ENCODE measurements at places on chromosomes 11 and 22.

DNA sequence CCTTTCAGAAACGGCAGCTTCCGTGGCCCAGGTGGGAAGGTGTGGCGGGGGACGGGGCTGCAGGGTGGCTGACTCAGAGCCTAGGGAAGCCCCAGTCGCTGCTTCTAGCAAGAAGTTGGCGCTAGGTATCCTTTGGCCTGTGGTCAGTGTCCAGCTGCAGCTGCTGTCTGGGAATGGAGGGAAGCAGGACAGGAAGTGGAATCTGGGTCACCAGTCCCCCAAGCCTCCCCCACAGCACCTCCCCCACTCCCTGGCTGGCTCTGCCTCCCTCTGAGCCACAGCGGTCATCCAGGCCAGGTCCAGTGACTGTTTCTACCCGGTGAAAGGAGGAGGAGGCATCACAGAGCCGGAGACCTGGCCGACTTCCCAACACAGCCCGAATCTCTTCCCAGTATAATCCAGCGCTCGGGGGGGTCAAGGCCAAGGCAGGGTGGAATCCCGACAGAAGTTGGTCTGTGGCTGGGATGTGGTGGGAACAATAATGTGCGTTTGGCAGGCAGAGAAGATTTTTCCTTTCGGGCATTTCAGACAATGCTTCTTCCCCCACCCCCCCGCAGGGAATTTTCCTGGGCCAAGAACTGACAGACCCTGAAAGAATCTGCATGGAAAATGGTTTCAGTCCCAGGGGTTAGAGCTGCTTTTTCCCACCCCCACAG, 45.1 kb downstream of the C11orf96 start:
- DNase-seq: no peak

DNA sequence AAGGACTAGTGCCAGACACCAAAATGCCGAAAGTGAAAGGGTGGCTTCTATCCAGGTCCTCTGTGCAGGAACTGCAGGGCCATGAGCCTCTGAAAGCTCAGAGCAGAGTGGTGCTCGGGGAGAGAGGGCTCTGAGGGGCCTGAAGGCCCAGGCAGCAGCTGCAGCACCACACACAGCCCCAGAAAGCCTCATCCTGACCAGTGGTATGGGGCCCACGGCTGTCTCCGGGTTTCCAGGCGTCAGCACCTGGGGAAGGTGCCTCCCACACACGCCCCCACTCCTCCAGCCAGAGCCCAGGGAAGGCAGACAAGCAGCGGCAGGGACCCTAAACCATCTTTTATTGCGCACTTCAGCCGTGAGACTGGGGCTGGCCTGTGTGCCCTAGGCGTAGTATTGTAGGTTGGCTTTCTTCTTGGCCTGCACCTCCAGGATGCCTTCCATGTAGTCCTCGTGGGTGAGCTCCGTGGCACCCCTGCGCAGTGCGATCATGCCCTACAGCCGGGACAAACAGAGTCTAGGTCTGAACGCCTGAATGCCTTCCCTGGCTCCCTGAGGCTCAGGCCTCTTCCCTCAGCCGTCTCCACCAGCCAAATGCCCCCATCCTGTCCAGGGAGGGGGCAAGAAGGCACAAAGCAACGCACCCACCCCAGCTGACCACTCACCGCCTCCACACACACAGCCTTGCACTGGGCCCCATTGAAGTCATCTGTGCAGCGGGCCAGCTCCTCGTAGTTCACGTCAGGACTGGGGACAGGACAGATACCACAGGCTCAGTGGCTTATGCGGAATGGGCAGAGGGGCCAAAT, 7.6 kb downstream of the PSMC3 start:
- no peak for DNase-seq

DNA sequence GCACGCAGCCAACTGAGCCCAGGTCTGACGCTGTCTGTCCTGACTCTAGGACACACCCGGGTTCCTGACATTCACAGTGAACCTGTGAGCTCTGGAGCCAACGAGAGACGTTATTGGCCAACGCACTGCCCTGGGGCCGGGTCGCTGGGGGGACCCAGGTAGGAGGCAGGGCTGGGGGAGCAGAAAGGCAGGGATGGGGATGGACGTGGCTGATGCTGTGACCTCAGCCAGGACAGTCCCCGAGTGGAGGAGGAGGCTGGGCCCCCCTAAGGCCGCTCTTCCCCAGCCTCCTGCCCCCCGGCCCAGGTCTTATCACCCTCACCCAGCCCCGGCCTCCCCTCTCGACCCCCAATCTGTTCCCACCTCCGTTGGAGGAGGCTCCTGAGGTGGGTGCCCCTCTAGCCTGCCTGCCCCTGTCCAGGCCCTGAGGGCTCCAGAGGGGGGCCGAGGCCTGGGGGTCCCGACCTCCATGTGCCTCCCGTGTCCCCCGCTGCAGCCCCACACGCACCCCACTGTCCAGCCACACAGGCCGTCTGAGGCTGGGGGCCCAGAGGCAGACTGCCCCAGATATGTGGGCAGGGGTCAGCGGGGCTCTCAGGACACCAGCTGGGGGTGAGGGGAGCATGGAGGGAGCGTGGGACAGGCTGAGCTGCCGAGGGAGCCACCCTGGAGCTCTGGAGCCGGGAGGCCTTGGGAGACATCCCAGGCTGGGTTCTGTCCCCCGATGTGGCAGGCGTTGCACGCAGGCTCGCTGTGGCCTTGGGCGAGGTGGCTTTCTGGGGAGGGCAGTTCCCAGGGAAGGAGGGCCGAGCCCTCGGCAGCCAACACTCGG, 29.2 kb upstream of the MUC5AC start:
- DNase-seq: no peak

- no peak for DNase-seq
These were observed 182.6 kb downstream of the TRPC6 start for GRCh38 chr11:101401245-101401644.

DNA sequence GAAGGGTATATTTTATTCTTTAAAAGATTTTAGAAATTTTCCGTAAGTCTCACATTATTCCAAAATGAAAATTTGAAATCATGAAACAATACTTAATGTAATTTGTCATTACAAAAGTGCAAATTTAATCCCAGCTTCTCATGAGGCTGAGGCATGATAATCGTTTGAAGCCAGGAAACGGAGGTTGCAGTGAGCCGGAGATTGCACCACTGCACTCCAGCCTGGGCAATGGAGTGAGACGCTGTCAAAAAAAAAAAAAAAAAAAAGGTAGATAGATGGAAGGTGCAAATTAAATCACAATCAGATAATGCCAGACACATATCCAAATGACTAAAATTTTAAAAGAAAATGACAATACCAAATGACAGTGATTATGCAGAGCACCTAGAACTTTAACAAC, 644.2 kb downstream of the FAM181B start:
- DNase-seq: no peak

DNA sequence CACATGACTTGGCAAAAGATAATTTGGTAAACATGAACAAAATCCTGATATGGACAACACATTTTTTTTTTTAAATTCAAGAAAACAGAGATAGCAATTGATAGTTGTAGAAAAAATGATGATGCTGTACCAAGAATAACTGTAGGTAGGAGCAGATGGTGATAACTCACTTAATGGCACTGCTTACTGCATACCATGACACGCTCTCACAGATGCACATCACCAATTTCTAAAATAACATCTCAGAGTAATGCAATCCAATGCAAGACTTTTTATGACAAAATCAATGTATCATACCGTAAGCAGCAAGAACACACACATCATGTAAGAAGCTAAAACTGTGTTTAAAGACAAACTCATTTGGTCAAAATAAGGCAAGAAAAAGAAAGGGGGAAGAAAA, 96.2 kb downstream of the LARGE2 start:
- no peak for DNase-seq

GRCh38 chr22:27207907-27208306, 550.5 kb downstream of the MIAT start:
- DNase-seq: no peak

DNA sequence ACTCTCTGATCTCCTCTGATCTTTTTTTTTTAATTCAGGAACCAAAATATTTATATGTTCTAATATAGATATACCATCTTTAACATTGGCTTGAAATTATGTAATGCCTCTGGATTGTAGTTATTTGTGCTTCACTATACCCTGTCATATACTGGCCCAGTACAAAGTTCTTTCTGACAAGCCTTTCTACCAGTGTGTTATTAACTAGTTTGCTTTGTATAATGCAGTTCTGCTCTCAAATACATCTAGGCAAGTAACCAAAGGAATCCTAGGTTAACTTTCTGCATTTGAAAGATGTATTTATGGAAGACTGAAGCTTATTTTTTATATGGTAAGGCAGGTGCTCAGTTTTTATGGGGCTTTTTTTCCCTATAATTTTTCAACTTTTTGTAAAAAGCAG, 36.1 kb downstream of the ARHGEF12 start:
- no peak for DNase-seq

DNA sequence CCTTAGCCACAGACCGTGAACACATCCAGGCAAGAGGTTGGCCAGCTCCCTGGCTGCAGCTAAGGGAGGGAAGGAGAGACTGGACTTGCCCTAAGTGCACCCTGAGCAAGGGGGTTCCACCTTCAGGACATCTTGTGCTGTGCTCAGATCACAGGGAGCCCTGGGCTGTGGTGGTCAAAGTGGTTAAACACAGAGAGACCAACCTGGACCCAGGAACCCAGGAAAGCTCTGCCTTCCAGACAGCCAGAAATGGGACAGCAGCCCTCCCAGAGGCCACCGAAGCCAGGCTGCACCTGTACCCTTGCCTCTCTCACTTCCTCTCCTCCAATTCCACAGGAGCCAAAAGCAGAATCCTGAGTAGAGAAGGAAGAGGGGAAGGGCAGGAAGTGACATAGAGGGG, 105.2 kb upstream of the TMEM45B start:
- no peak for DNase-seq

DNA sequence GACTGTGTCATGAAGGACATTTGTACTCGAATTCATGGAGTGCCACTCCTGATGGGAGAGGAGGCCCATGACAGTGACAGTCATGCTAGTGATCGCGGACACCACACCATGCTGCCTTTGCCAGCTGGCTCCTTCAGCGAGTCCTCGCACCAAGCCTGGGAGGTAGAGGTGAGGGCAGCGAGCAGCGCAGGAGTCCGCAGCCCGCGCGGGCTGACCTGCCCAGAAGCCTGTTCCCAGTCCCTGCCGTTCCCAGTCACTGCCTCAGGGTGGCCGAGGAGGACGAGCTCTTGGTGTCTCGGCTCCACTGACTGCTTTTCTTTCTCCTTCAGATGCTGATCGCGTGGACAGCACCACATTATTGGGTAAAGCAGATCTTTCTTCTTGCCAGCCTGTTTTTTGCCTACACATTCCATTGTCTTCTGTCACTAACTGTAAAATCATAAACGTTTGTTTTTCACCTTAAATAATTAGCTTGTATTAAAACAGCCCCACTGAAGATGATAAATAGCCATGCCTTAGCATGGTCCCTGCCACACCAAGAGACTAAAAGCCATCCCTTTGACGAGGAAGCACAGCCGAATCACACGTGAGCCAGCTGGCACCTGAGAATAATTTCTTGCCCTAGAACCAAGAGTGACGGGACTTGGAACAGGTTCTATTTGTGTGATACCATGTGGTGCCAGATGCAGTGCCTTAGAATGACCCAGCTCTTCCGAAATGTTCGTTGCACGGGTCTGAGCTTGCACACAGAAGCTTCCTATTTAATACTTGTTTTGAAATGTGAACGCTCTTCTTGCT, 25.5 kb downstream of the FAM118A start:
- DNase-seq: no peak

DNA sequence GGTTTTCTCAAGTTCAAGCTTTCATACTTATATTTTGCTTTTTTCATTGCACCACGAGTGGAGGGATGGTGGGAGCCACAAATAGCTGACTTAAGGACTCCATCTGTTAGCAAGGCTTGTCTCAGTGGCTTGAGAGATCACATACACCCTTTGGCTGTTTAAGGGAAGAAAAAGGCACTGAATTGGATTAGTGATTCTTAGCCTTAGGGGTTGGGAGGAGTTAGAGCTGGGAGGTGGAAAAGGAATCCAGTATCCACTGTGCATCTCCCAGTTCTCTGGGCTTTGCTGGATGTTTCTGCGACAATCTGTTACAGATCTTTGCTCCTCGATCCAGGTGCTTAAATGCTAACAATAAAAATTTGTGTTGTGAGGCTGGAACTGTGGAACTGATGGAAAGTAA, 593.6 kb downstream of the CNTN5 start:
- DNase-seq: no peak

DNA sequence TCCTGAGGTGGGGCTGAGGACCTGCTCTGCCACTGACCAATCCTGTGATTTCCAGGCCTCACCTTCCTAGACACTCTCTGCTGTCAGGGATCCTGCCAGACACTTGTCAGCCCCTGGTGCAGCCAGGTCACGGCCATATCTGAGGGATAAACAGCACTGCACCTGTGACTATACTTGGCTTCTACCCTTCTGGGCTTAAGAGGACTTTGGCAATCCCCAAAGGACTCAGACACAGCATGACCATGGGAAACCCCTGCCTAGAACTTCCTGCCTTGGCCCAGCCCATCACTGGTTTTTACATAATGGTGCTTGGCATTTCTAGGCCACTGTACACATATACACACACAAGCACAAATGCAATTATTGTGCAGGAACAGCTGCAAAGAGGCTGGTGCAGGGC, 11.6 kb upstream of the OLFML1 start:
- no peak for DNase-seq

DNA sequence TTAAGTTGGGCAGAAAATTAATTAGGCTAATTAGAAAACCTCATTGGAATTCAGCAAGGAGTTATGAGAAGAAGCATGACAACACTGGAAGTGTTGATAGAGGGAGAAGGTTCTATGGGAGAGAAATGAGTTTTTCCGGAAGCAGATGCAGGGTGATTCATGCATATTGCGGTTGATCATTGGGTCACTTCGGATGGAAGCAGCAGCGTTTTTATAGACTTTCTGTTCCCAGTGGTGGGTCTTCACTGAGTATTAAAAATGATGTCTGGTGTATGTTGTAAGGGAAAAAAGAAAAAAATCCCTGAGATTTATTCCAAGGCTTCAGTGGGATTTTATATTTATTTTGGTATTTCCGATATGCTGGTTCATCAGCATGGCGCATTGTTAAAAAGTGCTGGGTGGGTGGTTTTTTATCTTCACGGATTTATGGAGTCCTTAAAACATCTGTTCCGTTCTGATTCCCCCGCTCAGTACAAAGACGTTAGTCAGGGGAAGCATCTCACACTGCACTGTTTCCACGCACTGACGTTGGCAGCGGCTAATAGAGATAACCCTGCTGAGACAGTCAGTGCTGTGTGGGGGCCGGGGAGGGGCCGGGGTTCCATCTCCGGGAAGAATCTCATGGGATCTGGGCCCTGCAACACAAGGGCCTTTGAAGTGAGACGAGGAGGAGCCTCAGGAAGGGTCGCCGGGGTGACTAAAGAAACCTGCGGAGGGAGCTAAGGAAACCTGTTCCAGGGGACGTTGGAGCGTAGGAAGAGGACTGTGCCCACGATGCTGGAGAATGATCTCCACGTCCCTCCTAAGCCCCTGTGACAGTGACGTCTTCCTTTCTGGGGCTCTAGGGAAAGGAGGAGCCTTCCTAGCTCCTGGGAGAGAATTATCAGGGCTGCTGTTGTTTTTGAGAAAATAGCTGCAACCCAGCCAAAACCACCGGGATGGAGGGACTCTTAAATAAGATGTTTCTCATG, 390.0 kb downstream of the NTM start:
- no peak for DNase-seq

- DNase-seq: no peak
These were observed 10.8 kb downstream of the LIF start for GRCh38 chr22:30235687-30236170.

GRCh38 chr11:64694821-64695365, 28.1 kb downstream of the NRXN2 start:
- peak; percentile 74 for DNase-seq

- DNase-seq: no peak
These were observed 162.5 kb downstream of the SWAP70 start for GRCh38 chr11:9826390-9826789.

GRCh38 chr11:121929581-121929980, 186.4 kb downstream of the BLID start:
- peak; percentile 42 for DNase-seq

- DNase-seq: no peak
These were observed 94.1 kb upstream of the AMOTL1 start for GRCh38 chr11:94673951-94674491.

Data from hypothalamus (tissue), 51 donors.